ENCODE measurements at places on chromosomes 7 and 10.

- no peak for DNase-seq
Measured at GRCh38 chr7:46100521-46100920, 179.4 kb upstream of the IGFBP3 start.

GRCh38 chr10:6347391-6347951, 144.7 kb downstream of the PFKFB3 start:
- no peak for DNase-seq

DNA sequence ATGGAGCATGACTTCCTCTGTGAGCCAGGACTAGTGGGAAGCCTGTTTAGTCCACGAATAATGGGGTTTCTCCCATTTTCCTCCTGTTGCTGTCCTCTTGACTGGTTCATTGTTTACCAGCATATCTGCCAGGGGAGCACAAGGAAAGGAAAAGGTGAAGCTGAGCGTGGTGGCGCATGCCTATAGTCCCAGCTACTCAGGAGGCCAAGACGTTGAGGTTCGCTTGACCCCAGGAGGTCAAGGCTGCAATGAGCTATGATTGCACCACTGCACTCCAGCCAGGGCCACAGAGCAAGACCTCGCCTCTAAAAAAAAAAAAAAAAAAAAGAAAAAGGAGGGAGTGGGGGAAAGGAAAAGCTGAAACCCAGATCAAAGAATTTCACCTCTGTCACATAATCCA, 5.8 kb upstream of the IL2RA start:
- DNase-seq = no peak

DNA sequence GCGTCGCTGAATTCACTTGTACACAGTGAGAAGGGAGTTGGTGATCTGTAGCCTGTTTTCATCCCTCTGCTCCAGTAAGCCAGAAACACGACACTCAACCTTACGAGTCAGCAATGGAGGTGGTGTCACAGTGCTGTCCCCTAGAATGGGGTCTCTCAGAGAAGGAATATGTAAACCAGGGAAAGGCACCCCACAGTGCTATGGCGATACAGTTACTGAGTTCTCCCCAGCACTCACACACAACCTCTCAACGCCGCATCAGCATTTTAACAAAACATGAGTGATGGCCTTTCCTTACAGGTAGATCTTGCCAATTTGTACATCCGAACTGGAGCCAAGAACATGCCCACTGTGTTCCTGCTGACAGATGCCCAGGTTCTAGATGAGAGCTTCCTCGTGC, 196.3 kb downstream of the CDCA7L start:
- DNase-seq = no peak

GRCh38 chr7:1136841-1137516, 23.0 kb downstream of the ZFAND2A start:
- no peak for DNase-seq

GRCh38 chr7:147079921-147080420, 963.4 kb downstream of the CNTNAP2 start:
- DNase-seq = no peak

- DNase-seq = no peak
Measured at GRCh38 chr10:78199005-78199725, 165.5 kb downstream of the RPS24 start.

DNA sequence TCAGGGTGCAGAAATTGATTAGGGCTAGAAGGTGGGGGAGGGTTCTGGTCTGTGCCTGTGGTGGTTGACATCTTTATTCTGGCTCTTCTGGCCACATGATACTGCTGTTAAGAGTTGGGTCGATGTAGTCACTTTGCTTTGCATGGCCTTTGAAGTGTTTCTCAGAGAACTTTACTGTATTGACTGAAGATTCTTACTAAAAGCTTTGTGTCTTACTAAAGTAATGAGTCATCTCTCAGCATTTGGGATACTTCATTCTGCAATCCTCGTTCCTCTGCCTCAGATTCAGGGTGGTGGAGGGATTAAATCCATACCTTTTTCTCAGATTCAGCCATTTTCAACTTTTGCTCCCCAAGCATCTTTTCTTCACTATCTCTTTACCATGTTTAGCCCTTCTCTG, 38.6 kb downstream of the STEAP4 start:
- no peak for DNase-seq

- no peak for DNase-seq
Measured at GRCh38 chr10:104966563-104967297, 325.6 kb downstream of the SORCS3 start.

GRCh38 chr10:89332123-89332633, 4.4 kb downstream of the IFIT3 start:
- DNase-seq = no peak

GRCh38 chr7:110317541-110318265, 773.2 kb upstream of the LRRN3 start:
- DNase-seq = peak; percentile 9

DNA sequence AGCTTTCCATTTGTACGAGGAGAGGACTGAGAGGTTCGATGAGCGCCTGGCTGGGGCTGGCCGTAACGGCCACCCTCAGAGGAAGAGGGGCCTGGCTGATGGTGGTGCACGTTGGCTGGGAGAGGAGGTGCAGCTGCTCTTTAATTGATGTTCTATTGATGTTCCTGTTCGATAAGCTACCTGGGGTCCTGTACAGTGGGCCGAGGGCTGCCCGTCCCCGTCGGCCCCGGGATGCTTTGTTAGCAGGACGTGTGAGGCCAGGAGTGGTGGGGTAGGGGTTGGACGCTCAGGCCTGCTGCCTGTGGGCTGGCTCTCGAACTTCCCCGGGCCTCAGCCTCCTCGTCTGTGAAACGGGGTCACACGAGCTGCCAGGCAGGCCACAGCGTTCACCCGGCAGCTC, 25.4 kb downstream of the FAM20C start:
- no peak for DNase-seq

DNA sequence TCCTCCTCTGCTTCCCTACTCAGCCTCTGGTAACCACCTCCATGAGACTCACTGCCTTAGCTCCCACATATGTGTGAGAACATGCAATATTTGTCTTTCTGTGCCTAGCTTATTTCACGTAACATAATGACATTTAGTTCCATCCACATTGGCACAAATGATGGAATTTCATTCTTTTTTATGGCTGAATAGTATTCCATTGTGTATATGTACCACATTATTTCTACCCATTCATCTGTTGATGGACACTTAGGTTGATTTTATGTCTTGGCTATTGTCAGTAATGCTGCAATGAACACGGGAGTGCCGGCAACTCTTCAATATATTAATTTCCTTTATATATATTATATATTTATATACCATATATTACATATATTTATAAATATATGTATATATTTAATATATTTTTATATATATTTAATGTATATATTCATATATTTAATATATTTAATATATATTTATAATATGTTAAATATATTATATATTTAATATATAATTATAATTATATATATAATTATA, 1046.9 kb downstream of the DNAJB9 start:
- no peak for DNase-seq

GRCh38 chr7:80943342-80943741, 24.5 kb upstream of the SEMA3C start:
- no peak for DNase-seq

DNA sequence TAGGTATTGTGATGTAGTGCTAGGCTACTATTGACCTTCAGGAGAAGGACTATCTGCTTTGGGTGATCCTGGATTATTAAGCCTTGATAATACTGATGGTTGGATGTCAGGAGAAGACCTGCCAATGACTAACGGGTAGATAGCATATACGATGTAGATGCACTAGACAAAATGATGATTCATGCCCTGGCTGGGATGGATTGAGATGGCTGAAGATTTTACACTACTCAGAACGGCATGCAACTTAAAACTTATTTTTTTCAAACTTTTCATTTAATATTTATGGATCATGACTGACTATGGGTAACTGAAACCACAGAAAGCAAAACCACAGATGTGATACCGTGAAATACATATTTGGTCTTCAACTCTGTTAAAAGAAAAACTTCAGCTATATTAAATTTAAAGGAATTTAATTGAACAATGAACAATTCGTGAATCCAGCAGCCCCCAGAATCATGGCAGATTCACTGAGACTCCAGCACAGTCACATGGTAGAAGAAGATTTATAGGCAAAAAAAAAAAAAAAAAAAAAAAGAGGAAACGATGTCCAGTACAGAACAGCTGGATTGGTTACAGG, 124.6 kb upstream of the CDK13 start:
- no peak for DNase-seq

DNA sequence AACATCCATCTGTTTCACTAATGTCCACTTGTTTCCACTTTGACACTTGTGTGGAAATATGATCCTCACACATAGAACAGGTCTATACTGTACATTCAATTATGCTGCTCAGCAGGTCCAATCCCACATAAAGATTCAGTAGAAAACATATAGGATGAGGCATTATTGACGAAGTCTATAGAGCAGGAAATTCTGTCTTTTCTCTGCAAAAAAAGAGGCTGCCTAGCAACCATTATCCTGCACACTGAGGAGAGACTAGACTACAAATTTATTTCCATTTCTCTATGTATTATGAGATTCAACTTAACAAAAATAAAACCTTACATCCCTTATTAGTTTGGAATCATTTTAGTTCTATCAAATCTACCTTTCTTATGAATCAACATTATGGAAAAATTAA, 204.6 kb upstream of the POM121L12 start:
- DNase-seq = no peak

DNA sequence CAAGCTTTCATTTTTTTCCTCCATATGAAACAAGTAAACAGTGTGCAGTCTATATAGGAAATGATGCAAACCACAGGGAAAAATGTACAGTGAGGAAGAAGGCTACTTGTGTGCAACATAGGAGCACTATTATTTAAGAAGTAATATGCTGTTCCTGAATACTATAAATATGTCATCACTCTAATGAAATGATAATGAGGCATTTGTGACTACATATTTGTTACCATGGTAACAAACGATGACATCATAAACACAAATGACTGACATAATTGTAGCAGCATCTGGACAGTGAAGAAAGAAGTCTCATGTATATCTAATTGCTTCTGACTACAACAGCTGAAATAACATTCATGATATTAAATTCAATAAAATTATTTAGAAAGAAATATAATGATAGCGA, 164.8 kb downstream of the C7orf25 start:
- peak; percentile 35 for DNase-seq

GRCh38 chr10:8041992-8042720, 12.3 kb upstream of the GATA3 start:
- no peak for DNase-seq

GRCh38 chr7:28850699-28851098, 107.4 kb downstream of the TRIL start:
- no peak for DNase-seq

- DNase-seq = no peak
Measured at GRCh38 chr7:107622429-107622828, 38.2 kb upstream of the SLC26A4 start.

DNA sequence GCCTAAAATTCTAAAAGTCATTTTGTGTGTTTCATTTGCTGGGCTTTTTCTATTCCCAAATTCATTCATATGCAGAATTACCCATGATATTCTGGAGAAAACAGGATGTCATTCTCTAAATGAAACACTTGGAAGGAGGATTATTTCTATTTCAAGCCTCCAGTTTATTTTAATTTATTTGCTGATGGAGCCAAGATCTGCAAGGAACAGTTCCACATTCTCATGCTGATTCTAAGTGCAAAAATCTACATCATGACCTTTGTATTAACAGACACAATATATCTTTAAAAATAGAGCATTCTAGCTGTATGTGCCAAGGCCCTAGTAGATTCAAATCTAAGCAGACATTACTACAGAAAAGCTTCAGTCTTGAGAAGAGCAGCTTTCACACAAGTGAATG, 51.3 kb upstream of the KCND2 start:
- DNase-seq = no peak

GRCh38 chr10:123621492-123621891, 44.7 kb upstream of the GPR26 start:
- no peak for DNase-seq

DNA sequence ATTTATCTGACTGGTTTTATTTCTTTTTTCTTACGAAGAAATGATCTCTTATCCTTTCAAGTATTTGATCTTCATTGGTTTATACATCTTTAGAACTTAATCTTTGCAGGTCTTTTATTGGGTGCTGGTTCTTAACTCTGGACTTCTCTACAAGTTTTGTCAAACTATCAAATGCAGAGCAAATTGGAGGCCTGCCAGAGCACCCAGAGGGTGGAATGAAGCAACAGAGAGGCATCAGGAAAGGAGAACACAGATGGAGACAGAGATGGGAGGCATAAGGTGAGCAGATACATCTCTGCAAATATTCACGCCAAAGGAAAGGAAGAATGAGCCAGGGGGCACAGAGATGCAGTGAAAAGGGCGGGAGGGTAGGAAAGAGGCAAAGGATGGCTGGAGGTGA, 130.3 kb downstream of the PKD1L1 start:
- DNase-seq = peak; percentile 22

- DNase-seq = peak; percentile 30
Measured at GRCh38 chr7:102463841-102464576, 654 bp downstream of the ALKBH4 start.

DNA sequence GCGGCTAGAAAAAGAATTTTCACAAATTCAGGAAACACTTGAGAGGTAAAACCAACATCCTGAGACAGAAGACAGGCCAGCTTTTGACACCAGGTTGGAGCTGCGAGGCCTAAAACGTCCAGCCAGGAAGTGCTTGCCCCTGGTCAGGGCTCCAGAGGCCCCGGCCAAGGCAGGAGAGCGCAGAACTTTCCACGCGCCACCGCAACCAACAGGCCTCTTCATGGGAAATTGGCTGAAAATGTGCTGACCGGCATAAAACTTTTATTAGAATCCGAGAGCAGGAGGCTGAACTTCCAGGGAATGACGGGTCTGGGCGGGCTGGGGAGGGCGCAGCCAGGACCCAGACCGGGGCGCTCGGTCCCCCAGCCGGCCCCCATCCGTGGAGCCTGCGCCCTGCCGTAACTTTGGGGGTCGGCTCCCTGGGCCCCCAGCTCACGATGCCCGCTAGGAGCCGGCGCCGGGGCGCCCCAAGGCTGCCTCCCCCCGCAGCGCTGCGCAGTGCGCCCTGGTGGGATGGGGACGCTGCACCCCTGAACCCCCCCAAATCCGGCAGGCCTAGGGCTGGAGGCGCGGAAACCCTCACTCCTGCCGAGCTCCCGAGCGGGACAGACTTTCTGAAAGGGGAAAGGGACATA, 414.0 kb upstream of the MKI67 start:
- DNase-seq = no peak

DNA sequence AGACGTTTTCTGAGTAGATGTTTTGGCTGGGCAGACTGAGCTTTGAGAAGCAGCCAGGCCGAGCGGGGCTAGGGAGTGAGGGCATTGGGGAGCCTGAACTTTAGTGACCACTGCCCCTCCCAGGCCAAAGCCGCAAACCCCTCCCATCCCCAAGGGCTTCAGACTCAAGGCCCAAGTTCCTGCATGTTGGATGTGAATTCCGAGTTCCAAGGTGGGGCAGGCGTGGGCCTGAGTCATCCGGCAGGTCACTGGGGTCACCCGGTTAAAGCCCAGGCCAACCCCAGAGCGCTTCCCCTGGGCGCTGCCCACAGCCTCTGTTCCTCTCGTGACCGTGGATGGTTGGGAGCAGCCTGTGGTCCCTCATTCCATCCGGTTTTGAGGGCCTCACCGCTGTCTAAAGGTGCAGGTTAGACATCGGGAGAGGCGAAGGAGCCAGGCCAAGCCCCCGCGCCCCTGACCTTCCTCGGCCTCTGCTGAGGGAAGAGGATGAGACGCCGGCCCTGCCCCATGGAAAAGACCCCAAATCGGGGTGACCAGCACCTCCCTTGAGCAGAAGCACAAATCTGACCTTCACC, 6.9 kb upstream of the PDGFA start:
- DNase-seq = no peak

Measured in cardiac muscle cell (in vitro differentiated cells and primary cell).